ENCODE measurements at places on chromosomes 1 and 21. TPM values are rescaled to one million over a fixed set of nuclear protein-coding genes. Genes with fewer than 3 reads are reported as not detected.

DNA sequence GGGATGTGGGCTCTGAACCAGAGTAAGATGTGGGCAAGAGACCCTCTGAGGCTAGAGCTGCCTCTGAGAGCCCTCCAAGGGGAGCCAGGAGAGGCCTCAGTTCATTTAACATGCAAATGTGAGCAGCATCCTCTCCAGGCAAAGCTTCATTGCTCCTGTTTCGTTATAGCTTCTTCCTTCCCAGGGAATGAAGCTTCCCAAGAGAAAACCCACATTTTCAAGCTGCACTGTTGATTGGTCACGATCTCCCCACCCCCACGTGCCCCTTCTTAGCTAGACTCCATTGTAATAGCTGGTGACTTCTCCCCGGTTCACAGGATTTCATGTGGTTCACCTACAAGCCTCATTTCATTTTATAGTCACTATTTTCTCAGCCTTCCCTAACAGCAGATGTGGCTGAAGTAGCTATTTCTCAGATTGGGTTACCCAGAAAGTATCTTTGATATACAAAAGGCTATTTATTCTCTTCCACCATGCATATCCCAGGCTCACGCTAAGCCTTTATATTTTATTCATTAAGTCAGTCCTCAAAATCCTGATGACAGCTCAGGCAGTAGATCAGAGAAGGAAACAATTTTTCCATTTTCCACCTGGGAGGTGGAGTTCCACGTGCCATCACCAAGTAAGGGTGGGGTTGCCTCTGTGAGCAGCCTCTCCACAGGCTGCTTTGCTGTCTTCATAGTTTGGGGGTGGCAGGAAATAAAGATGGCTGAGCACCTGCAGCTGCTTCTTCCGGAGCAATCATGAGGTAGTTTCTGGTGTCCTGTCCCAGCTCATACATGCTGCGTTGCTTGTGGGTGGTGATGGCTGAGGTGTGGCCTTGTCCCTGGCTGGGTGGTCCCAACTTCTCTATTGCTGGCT is 178.3 kb upstream of the RAB4A start:
- DNase-seq = no peak

MMEL1 gene
- total RNA-seq = not detected

ESPN gene
- total RNA-seq = 16.0 TPM

VTCN1 gene
- not detected for total RNA-seq

Measured in esophagus squamous epithelium (tissue), 5 donors.